Stimulated activated CD8-positive, alpha-beta memory T cell treated with anti-CD3 and anti-CD28 coated beads, Interleukin-2, amount 100 ng/mL, for 1 hour (primary cell): ENCODE measurements at places on chromosomes 16 and 17.

DNA sequence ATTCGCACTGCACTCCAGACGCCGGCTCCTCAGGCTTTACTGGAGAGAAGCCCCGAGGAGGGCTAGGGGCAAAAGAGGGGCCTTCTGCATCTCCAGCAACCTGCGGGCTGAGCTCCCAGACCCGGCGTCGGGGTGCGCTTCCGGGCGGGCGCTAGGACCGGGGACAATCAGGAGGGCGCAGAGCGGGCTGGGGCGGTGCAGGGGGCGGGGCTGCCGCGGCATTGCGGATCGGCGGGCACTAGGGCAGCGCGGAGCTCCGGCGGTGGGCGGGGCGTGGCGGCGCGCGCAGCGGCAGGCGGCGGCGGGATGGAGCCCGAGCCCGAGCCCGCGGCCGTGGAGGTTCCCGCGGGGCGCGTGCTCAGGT lies at the start of gene TSEN54:
Gene TSEN54 (plus strand): TSS at position 274 of the 364 bp plus-strand sequence. CDS start 33 bp downstream, at position 307.
- DNase-seq, result peak; percentile 90

- DNase-seq, result no peak
Observed at GRCh38 chr17:50133028-50133768, 3.2 kb upstream of the SAMD14 start.

DNA sequence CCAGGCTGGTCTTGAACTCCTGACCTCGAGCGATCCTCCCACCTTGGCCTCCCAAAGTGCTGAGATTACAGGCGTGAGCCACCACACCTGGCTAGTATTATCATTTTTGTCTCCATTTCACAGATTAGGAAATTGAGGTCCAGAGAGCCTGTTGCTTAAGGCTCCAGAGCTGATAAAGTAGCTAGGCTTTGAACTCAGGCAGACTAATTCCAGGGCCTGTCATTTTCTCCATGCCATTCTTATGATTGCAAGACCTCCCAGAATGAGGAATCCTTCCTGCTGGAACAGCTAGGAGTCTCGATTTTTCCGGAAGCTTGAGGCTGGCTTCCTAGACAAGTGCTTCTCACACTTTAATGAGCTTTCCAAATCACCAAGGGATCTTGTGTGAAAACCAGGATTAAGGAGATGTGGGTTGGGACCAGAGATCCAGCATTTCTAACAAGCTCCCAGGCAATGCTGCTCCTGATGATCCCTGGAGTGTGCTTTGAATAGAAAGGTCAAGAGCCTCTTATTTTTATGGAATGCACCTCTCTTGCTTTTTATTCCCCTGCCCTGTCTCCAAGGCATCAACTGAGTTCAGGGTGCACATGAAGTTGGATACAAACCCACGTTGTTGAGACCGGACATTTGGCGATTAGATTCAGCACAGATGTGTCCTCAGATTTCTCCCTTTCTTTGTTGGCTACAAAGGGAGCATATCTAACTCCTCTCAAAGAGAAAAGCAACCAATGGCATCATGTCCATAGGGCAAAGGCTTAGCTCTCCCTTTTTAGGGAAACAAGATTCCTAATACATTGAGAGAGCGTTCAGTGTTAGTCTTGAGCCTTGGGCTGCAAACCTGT lies 40.3 kb upstream of the FAM20A start:
- DNase-seq, result no peak

DNA sequence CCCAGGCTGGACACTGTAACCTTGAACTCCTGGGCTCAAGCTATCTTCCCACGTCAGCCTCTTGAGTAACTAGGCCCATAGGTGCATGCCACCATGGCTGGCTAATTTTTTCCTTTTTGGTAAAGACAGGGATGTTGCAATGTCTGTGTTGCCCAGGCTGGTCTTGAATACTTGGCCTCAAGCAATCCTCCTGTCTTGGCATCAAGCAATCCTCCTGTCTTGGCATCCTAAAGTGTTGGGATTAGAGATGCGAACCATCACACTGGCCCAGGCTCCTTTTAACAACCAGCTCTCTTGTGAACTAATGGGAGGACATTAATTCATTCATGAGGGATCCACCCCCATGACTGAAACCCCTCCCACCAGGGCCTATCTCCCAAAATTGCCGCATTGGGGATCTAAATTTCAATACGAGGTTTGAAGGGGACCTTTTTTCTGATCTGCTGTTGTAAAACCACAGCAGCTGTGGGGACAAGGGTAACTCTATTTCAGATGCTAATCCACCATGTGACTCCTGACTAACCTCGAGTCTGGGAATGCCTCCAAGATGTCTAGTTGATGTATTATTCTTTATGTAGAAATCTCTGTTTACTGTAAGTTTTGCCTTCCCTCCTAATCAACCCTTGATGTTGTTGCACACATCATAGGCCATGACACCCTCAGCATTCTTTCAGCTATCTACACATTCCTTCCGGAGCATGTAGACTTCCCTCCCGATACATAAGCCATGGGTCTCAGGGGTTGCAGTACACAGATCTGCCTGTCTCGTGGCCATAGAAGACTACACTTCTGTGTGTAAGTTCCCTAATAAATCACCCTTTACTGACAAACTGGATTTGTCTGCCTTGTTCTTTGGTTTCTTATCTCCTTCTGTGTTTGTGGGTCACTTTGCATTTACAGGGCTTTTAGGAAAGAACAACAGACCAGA lies 37.6 kb downstream of the RNF112 start:
- DNase-seq, result no peak

DNA sequence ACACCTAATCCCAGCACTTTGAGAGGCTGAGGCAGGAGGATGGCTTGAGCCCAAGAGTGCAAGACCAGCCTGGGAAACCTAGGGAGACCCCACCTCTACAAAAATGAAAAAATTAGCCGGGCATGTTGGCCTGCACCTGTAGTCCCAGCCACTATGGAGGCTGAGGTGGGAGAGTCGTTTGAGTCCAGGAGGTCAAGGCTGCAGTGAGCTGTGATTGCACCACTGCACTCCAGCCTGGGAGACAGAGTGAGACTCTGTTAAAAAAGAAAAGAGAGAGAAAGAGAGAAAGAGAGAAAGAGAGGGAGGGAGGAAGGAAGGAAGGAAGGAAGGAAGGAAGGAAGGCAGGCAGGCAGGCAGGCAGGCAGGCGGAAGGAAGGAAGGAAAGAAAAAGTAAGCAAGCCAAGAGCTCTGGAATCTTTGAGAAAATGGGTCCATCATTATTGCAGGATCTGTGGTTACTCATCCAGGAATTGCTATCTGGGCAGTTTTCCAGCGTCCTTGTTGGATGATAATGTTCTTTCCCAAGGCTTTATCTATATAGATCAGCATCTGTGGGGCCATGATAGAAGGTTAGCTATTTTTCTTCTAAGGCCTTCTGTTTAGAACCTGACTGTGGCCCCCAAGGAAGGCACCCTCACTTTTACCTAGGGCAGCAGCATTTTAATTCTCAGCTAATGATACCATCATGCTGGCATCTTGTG lies 533.2 kb upstream of the CDH5 start:
- DNase-seq, result no peak

DNA sequence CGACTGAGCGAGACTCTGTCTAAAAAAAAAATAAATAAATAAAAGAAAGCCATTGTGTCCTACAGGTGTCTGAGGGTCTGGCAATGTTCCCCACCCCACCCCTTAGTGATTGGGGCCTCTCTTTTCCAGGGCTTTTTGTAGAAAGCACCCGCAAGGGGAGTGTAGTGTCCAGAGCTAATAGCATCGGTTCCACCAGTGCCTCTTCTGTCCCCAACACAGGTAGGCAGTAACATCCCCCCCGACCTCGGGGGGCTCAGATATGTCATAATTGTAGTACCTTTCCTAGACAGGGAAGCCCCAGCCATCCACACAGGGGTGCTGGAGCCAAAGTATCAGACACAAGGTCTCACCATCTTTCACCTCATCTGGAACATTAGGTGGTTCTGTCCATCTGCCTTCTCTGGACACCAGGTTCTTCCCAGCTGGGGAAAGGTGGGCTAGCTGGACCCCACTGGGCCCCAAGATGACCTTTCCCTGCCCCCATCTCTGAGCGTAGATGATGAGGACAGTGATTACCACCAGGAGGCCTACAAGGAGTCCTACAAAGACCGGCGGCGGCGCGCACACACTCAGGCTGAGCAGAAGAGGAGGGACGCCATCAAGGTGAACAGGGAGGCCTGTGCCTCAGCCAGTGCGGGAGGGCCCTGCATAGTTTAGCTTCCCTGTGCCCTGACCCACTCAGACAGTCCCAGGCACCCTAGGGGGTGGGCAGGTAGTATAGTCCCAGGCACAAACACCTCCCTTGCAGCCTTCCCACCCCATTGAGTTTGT lies 1.6 kb downstream of the MLX start:
- no peak for DNase-seq

DNA sequence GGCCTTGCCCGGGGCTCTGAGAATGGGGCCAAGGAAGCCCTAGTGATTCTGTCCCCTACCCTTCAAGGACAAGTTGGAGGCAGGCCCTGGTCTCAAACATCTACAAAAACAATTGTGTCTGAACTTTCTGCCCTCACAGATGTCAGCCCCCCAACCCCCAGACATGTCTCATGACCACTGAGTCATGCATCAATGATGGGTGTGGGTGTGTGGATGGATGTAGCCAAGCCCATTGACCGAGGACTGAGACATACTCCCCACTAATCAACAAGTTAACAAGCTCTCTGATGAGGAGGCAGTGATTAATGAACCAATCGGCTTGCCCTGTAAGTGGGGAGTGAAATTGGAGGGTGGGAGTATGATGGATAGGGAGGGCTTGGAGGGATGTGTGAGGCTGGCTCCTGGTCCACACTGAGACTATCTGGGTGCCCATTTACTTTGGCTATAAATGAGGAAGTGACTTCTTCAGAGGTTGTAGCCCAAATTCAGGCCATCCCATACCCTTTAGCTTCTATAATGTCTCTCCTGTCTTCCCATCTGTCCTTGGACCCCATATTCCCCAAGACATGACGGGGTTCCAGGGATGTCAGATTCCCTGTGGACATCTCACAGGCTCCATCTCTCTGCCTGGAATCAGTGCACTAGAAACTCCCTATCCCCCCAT lies 97.1 kb upstream of the TMEM97 start:
- no peak for DNase-seq

DNA sequence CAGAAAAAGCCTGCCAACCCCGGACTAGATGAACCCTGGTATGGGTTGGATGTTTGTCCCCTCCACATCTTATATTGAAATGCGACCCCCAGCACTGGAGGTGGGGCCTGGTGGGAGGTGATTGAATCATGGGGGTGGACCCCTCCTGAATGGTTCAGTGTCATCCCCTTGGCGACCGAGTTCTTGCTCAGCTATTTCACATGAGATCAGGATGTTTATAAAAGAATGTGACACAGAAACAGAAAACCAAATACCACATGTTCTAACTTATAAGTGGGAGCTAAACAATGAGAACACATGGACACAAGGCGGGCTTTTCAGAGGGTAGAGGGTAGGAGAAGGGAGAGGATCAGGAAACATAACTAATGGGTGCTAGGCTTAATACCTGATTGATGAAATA lies 576.0 kb upstream of the HSBP1 start:
- no peak for DNase-seq

DNA sequence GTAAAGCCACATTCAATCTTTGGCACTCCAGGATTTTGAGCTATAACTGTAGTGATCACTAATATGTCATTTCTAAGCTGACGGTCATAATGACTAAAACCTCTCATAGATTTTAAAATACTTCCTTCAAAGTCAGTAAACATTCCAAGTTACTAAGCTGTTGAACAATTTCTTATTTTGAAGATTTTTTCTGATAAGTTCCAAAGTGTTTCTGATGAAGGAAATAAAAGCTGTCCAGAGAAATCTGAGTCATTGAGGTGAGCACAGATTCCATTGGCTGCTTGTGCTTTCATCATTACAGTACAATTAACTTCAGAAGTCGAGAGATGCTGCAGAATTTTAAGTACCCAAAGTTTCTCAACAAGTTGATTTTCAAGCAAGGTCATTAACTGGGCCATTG lies 23.9 kb downstream of the NLRC5 start:
- no peak for DNase-seq

GRCh38 chr16:81832801-81833547 lies 53.9 kb downstream of the PLCG2 start:
- DNase-seq, result no peak

DNA sequence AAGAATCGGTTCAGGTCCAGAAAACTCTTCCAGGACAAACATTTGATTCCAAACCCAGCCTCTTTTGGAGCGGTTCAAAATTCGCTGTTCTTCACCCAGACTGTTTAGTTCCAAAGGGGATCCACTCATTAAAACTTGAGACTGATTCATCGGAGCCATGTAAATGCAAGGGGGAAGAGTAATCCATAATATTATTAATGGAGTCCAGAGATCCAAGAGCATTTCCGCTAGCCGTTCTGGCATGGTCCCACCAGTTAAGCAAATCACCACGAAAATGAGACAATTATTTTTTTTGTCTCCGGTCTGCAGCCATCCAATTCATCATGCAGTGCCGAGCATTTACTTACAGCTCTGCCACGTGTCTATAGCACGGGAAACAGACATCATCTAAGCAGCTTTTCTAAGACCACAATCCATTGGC lies 15.1 kb downstream of the CDH8 start:
- no peak for DNase-seq

GRCh38 chr17:70290770-70291169 lies 121.4 kb downstream of the KCNJ2 start:
- no peak for DNase-seq

- no peak for DNase-seq
Observed at GRCh38 chr16:55821210-55821609, 11.7 kb downstream of the CES1 start.

GRCh38 chr17:69058165-69058564 lies 2.6 kb downstream of the ABCA9 start:
- no peak for DNase-seq

GRCh38 chr17:65627108-65627507 lies 65.7 kb upstream of the AXIN2 start:
- no peak for DNase-seq

GRCh38 chr16:57352636-57353047 lies 5.9 kb upstream of the CCL22 start:
- DNase-seq, result no peak

- DNase-seq, result no peak
Observed at GRCh38 chr17:72998343-72998742, 94.1 kb downstream of the SLC39A11 start.

DNA sequence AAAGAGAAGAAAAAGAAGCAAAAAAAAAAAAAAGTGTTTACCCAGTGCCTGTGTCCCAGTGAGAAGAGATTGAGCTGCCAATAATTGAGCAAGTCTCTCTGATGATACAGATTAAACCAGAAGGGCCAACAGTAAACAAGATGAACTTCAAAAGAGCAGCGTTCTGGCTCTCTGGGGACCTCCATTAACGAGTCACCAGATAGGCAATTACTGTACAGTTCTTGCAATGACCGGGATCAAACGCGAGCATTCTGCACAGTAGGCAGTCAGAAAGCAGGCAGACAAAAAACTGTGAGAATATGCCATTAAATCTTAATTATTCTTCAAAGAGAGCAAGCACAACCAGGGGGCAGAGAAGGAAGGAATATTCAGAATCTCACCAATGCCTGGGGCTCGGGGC lies 626.1 kb downstream of the TMEM114 start:
- no peak for DNase-seq
